ENCODE measurements at places on chromosomes 1 and 21.

DNA sequence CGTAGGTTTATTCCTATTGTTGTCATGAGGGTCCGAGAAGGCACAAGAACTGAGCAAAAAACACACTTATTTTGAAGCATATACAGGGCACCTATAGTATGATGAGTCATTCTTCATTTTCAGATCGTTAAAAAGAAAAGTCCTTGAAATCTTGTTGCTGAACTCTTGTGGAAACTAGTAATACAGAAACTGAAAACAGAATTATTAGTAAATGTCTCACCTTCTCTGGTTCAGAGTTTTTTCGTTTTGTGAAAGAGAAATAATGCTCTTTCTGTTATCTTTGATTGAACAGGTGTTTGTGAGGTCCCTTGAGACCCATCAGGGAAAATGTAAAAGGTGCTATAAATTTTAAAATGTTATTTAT is 102.0 kb upstream of the COA6 start:
- DNase-seq = no peak

DNA sequence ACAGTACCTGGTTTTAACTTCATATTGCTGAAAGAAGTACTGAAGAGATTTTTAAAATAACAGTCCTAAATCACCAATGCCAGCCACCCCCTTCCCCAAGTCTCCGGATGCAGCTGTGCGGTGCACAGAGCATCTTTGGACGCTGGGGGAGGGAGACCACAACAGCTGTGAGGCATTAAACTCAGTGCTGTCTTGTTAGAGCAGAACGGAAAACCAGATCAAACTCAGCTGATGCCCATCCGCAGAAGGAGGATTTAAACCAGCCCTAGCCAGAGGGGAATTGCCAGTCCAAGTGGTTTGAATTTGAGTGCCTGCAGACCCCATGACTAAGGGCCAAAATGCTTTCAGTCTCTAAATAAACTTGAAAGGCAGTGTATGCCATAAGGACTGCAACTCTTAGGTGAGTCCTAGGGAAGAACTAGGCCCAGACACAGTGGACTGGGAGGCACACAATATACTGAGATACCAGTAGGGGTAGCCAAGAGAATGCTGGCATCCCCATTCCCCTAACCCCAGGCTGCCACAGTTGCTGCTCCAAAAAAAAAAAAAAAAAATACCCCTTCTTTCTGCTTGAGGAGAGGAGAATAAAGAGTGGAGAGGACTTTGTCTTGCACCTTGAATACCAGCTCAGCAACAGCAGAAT is 576.2 kb downstream of the NEGR1 start:
- DNase-seq = no peak

DNA sequence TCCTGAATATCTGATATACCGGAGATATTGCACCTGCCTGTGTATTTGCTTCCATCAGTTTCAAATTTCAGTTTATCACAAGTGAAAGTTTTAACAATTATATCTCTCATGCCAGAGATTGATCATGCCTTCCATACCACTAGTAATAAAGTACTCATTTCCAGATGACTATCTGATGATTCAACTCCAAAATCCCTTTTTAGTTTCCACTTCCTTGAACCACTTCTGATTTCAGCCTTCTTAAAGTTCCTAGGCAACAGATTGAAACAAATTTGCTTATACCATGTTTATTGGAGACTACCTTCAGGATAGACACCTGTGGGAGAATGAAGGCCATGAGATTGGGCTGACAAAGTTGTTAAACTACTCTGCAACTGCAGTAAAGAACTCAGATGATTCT is 21.5 kb upstream of the COL11A1 start:
- no peak for DNase-seq

DNA sequence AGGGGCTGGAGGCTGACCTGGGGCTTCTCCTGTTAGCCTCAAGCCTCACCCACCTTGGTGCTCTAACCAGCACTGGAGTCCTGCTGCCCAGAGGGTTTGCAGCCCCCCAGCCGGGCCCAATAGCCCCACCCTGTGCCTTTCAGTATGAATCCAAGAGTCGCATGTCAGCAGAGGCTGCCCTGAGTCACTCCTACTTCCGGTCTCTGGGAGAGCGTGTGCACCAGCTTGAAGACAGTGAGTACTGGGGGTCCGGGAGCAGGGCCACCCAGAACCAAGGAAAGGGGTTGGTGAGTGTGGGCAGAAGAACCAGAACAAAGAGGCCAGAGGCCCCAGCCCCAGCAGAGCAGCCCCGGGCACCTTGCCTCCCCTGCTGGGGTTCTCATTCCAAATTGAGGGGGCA is 25.6 kb downstream of the CDK18 start:
- DNase-seq = no peak

DNA sequence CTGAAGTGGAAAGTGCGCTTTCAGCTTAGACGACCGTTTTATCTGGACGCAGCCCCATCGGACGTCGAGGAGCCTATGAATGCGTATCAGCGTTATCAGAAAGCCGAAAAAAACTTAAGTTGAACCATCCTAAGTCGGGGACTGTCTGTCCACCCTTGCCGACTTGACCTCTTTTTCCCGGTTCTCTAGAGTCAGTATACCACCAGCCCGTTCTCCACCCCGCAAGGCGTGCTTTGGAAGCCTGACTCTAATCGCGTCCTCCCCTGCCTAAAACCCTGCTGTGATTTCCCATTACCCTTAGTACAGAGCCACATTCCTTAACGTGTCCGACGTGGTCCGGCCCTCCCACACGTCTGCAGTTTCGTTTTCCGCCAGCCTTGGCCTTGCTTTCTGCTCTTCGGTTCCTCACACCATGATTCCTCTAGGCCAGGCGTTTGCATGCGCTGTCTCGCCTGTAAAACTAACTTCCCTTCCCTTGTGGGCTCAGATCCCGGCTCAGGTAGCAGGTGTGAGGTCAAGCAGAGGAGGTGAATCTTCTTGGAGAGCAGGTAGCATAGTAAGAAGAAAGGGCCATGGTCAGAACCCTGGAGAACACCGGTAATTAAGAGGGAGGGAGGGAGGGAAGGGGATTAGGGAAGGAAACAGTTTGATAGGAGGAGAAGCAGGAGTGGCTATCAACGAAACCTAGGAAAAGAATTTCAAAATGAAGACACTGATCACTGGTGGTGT is 865 bp downstream of the ADPRS start:
- peak; percentile 10 for DNase-seq

DNA sequence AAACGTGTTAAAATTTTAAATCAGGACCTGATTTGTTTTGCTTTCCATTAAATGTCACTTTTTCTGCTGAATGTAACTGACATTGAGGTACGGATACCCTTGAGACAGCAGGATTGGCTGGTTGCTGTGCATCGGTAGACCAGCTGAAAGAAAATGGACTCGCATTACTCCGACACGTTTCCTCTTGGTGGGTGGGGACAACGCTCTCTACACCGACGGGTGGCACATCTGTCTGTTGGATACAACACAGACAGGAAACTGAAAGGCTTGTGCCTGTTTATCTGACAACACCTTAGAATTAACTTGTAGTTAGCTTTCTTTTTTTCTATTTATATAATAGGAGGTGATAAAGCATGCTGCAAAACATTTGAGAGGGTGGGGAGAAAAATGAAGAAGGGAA is 19.4 kb downstream of the PRPF38A start:
- DNase-seq = no peak

DNA sequence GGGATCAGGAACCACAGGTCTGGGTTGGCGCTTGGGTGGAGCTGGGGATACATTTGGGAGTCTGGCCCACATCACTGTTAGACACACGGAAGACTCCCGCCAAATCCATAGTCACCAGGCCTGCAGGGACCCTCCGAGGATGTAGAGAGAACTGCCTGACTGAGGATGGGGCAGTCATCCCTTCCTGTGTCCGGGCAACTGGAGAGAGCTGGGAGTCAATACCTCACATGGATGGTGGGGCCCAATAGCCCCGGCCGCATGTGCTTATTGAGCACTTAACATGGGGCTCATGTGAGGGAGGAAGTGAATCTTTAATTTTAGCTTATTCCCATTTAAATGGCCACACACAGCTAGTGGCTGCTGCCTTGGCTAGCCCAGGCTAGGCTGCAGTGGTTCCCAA is 124.5 kb downstream of the TLR5 start:
- DNase-seq = no peak

GRCh38 chr1:82318921-82319320 is 518.2 kb downstream of the ADGRL2 start:
- no peak for DNase-seq

DNA sequence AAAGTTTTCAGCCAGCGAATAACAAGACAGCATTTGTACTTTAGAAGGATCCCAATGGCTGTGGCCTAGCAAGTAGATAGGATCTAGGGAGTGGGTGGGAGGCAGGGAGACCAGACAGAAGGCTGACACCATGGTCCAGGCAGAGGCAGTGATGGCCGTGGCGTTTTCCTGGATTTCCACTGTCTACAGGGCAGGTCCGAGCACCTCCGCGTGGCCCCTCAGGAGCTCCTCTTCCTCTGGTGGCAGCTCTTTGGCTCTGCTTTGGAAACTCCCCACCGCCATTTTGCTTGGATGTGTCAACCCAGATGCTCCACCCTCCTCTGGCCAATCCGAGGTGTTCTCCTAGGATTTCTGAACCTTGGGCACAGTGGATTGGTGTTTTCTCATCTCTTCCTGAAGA is 25.1 kb downstream of the PADI4 start:
- no peak for DNase-seq

- no peak for DNase-seq
Observed at GRCh38 chr1:242534753-242535152, 10.3 kb upstream of the PLD5 start.

GRCh38 chr21:36209626-36210171 is 53.1 kb downstream of the DOP1B start:
- DNase-seq = peak; percentile 83

DNA sequence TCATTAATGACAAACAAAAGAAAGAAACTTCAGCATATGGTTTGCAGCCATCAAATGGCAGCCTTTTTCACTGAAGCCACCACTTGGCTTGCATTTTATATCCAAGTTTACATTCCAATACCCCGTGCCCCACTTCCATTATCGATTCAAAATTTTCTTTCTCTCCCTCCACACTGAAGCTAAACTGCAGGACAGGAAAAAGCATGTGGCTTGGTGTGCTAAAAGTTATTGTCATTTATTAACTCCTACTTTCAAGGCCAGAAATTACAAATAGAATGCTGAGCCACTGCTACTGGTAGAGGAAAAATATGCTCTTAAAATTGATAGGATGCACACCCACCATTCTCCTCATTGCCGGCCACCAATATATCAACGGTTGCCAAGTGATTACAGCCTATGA is 351.6 kb upstream of the DUSP10 start:
- DNase-seq = no peak

GRCh38 chr1:44512313-44512885 is 107.3 kb downstream of the RNF220 start:
- DNase-seq = no peak

DNA sequence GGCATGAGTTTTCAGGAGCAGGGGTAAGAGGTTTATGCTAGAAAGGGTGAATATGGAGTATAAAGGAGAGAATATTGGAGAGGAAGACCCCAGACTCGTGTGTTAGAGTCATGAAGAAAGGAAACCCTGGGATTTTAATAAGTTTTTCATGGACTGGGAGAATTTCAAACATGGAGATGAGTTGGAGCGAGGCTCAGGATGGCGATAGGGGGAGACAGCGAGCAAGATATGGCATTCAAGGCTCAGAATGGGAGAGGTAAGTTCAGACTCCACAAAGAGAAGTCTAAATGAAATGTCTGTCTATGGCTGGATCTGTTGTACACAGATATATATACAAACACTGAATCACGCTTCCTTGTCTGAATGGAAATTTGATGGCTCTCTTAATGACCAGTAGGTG is 92.5 kb downstream of the LRRC40 start:
- DNase-seq = no peak

DNA sequence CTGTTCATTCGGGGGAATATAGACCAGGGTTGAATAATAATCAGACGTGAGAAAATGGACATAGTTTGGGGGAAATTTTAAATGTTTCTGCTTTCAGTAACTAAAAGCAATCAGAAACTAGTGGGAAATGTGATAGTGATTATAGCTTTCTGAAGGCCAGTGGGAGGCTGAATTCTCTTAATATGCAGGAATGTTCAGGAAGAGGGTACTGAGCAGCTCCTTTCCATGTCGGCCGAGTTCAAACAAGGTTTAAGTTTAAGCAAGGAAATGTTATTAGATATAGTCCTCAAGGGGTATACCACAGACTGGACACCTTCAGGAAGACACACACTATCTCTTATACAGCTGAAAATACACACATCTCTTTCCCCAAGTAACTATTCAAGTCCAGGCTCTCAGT is 105.5 kb downstream of the HHAT start:
- DNase-seq = no peak

DNA sequence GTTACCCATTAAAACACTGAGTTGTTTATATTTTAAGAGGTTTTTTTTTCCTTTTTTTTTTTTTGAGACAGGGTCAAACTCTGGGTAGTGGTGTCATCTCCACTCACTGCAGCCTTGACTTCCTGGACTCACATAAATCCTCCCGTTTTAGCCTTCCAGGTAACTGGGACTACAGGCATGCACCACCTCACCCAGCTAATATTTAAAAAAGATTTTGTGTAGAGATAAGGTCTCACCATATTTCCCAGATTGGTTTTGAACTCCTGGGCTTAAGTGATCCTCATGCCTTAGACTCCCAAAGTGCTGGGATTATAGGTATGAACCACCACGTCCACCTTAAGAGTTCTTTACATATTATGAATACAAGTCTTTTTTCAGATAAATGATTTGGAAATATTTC is 146.5 kb downstream of the COQ8A start:
- DNase-seq = no peak

GRCh38 chr1:41898191-41898713 is 20.5 kb downstream of the HIVEP3 start:
- peak; percentile 93 for DNase-seq

DNA sequence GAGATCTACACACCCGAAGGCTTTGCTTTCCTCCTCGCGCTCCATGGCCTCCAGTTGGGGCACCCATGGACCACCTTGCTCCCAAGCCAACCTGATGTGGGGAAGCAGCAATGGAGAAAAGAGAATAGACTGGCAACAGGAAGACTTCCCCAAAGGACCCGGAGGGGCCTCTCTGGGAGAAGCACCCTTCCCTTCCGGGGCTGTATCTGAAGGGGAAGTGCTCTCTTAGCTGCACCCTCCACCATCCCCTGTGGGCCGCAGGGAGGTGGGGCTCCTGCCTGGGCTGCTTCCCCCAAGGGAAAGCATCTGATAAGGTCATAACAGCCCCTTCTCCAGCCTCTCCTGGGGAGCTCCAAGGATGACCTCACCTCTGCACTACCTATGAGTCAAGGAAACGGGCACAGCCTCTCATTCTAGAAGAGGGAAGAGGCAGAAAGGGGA is 100.2 kb downstream of the RIPK4 start:
- DNase-seq = no peak

DNA sequence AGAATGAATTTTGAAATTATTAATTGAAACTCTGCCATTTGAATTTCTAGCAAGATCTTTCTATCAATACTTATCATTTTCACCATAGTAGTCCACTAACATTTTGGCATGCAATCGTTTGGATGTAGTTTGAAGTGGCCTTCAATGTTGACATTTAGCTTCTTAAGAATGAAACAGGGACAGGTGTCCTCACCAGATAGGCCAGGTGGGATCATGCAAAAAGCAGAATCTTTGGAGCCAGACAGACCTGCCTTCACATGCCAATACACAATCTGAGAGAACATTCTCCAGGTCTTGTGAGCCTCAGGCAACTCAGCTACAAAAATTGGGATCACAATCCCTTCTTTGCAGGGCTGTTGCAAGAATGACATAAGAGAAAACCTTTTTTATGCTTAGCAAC is 18.3 kb upstream of the HSPA13 start:
- no peak for DNase-seq

Measured in A172 (cell line).